ENCODE measurements at places on chromosomes 6 and 20. TPM values are rescaled to one million over a fixed set of nuclear protein-coding genes. Genes with fewer than 3 reads are reported as not detected.

DTNBP1 gene
- 15.0 TPM for total RNA-seq

PNPLA1 gene
- total RNA-seq: not detected

BCAS4 gene
- 1.9 TPM for total RNA-seq

BPIFB4 gene
- not detected for total RNA-seq

SLC12A5 gene
- not detected for total RNA-seq

CGA gene
- not detected for total RNA-seq

PRDM13 gene
- not detected for total RNA-seq

VGLL2 gene
- total RNA-seq: 108 TPM

CDH26 gene
- 0.27 TPM for total RNA-seq

ATP6V1G2 gene
- total RNA-seq: 0.69 TPM

Measured in psoas muscle (tissue), 8 donors.